ENCODE measurements at places on chromosomes 6 and 20.

DNA sequence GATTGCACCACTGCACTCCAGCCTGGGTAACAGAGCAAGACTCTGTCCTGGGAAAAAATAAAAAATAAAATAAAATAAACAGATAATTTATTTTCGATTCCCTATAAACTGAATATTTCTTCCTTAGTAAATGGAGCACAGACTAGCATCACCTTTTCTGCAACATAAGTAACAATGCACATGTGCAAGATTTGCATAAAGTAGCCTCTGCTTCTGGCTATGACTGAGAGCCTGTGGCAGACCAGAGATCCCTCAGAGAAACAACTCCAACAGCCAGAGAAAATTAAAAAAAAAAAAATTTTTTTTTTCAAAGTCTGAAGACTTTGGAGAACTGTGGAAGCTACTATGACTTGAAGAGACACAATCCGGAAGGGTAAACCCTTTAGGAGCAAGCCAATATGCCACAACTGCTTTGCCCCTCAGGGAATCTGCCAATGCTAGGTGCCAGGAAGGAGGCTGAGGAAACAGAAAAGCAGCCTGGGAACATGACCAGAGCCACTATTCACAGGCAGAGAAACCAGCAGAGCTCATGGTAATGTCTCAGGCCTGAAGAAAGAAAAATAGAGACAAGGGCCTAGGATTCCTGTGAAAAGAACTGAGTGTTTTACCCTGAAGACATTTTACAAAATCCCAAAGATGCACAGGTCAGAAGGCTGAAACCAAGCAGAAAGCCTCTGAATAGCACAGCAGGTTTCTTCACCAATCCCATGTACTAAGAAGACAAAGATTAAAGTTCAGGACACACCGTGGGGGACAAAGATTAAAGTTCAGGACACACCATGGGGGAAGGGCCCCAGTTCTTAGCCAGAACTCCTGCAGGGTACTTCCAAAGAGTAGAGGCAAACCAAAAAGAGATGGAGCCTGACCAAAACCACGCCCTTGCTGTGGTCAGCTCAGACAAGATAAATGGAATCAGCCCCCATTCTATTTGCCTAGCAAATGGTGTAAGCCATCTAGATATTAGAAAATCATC, 25.8 kb downstream of the B4GALT5 start:
- no peak for DNase-seq

DNA sequence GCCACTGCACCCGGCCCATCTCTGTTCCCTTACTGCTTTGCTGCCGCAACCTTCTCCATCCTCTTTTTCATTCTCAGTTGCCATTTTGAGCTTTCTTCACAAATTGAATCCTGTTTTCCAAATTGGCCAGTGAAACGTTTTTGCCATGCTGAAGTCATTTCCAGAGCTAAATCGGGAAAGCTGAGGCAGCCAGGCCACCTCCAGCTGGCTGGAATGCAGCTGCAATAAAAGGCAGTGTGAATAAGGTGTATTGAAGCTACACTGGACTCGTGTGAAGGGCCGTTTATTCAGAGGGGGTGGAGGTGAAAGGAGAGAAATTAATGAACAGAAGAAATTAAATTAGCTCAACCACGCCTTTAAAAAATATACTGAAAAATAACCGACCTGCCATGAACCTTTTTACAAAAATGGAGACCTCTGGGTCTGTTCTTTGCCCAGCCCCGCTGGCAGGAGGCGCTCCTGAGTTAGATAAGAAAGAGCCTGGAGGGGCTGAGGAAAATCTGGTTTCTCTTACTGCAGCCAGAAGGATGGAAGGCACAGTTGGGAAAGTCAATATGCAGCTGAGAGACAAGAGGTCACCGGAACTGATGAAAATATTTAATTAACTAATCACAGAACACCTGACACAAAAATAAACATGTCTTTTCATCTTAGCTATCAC, 283.9 kb downstream of the FOXC1 start:
- DNase-seq: no peak

- DNase-seq: peak; percentile 31
These were observed 319.7 kb upstream of the TCF21 start for GRCh38 chr6:133568970-133569889.

GRCh38 chr20:8209061-8209460, 77.0 kb downstream of the PLCB1 start:
- DNase-seq: no peak

DNA sequence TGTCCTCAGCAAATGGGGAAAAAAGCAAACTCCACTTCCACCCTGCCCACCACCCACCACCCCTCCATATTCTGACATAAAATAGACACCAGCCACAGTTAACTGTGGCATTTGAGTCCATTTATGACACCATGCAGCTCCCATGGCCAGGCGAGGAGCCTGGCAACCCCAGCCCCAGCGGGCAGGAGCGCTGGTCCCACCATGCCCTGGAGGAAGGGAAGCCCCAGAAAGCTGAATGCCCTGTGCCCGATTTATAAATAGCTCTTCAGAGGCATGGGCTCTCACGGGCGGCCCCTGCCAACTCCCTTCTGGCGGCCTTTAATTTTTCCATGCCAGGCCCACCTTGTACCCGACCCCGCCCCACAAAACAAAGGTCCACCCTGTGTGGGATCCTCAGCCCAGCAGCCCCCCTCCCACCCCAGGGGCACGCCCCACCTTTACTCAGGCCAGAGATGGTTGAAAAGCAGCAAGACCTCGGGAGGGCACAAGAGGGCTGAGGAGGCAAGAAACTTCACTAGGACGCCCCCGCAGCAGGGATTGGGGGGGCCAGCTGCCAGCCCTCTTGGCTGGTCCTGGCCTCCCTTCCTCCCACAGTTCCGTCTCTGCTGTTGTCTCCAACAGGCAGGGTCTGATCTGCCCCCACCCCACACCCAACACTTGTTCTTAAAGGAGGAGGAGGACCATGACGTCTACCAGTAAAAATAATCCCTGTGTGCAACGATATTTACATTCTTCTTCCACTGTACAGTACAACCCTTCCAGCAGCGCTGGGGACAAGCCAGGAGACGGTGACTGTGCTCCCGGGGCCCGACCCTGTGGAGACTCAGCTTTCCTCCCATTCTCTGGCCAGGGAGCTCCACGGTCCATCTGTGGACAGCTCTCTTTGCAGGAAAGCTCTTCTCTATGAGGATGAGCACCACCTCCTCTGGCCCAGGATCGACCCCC, 115.6 kb upstream of the CDYL start:
- DNase-seq: no peak

- DNase-seq: no peak
These were observed 31.0 kb upstream of the ASIP start for GRCh38 chr20:34210271-34210670.

GRCh38 chr20:11740975-11741374, 176.7 kb upstream of the BTBD3 start:
- no peak for DNase-seq

DNA sequence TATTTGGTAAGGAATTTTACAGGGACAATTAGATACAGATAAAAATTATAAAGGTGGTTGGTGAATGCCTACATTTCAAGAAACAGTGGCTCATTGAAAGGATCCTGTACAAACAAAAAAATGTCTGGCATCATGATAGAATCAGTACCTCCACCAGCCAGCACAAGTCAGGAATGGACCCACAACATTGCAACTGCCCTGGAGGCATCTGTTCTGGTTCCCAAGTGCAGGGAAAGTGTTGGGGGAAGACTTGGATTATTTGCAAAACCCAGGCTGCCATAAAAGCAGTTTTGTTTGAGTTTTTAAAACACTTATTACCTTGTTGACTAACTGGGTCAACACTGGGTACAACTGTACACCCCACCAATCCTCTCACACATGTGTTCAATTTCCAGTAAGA, 24.3 kb downstream of the ARHGAP40 start:
- no peak for DNase-seq

DNA sequence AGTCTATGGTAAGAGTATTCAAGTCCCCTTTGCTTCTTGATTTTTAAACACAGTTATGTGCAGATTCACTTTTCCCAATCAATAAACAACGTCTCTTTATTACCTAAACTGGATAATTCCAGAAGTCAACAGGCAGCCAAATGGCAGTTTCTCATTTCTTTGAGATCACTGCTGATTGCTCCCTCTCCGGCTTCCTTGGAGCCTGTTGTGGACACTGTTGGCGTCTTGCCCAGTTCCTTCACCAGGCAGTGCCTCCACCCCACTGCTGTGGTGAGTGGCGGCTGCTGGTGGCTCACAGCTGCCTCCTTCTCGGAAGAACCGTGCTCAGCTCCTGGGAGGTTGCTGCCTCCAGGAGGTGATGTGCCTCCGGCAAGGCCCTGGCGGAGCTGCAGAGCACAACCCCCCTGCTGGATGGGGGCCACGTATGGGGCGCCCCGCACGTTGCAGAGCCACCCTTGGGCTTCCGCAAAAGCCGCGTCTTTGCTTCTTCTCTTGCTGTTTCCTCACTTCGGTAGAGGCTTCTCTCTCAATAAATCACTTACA, 105.1 kb upstream of the CNKSR3 start:
- DNase-seq: no peak

- no peak for DNase-seq
These were observed 46.8 kb upstream of the STX16 start for GRCh38 chr20:58604128-58604881.

Measured in stimulated activated CD4-positive, alpha-beta T cell treated with anti-CD3 and anti-CD28 coated beads, Interleukin-1b, Interleukin-23, amount 100 ng/mL, for 48 hours (primary cell).